H7 (cell line): ENCODE measurements at places on chromosomes 11 and 22. TPM values are rescaled to one million over a fixed set of nuclear protein-coding genes. Genes with fewer than 3 reads are reported as not detected.

Gene APOL4
- total RNA-seq = not detected in 2 replicates

Gene DDTL
- total RNA-seq = 3.5 and 4.2 TPM in 2 replicates

Gene CCDC81
- 1.3 and 2.0 TPM in 2 replicates for total RNA-seq

Gene PRR33
- total RNA-seq = not detected in 2 replicates

Gene GRM5
- not detected in 2 replicates for total RNA-seq

Gene VPREB1
- total RNA-seq = not detected in 2 replicates

Gene PGAP2
- 17.3 and 21.0 TPM in 2 replicates for total RNA-seq

Gene MMP7
- total RNA-seq = not detected in 2 replicates

Gene IFTAP
- total RNA-seq = 22.3 and 26.8 TPM in 2 replicates

Gene CFAP300
- 0.35 and 1.7 TPM in 2 replicates for total RNA-seq

Gene MS4A6A
- not detected in 2 replicates for total RNA-seq

Gene PATE4
- not detected in 2 replicates for total RNA-seq

Gene MAJIN
- total RNA-seq = 0.97 and 1.1 TPM in 2 replicates

Gene GDPD5
- 11.2 and 12.5 TPM in 2 replicates for total RNA-seq

Gene MFRP
- total RNA-seq = not detected in 2 replicates

Gene MRGPRE
- total RNA-seq = not detected in 2 replicates

DNA sequence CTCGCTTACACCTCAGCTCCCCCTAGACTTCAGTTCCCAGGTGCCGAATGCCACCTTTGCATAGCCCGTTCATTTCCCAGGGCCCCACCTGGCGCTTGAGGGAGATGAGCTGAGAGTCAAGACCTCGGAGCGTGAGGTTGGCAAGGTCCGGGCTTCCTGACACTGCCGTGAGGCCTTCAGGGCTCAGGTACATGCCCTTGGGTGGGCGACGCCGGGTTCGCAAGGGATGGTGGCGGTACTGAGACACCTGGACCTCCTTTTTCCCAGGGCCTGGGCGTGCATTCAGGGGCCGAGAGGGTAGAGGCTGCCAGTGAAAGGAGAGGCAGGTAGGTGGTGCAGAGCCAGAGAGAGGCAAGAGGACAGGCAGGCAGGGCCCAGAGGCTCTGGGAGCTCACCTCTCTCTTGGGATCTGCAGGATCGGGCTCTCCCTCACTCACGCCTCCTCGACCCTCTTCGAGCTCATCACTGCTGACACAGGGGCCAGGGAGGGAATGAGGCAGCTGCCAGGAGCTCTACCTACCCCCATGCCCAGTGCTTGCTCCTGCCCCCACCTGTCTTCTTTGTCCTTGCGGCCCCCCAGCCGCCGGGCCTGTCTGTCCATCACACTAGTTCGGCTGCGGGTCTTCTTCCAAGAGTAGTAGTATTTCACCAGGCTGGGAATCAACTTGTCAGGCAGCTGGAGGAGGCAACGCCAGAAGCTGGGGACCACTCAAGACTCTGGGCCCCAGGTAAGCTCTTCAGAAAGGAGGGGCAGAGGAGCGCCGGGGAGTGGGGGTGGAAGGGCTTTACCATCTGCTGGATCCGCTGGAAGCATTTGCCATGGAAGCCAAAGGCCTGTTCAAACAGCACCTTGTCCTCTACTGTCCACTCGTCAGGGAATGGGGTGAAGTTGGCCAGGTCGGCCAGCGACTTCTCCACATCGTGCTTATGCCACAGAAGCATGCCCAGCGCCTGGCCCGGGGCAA, 2.8 kb downstream of the RCOR2 start:
- peak; percentile 44 for DNase-seq

DNA sequence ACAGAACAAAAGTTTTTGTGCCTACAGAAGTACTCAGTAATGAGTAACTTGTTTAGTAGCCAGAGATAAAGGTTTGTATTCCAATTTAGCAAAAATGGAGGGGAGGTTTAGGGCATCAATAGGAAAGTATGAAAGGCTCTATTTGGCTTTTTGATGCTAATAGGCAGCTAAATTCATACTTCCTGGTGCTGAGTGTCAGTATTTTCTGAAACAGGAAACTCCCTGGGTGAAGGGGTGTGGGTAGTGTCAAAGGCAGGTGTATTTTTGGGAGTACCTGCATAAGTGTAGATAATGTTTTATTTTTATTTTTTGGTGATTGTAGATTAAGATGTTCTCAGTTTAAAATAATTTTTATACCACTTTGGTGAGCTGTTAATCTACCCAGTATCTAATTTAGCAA, 29.3 kb upstream of the MMP7 start:
- no peak for DNase-seq

DNA sequence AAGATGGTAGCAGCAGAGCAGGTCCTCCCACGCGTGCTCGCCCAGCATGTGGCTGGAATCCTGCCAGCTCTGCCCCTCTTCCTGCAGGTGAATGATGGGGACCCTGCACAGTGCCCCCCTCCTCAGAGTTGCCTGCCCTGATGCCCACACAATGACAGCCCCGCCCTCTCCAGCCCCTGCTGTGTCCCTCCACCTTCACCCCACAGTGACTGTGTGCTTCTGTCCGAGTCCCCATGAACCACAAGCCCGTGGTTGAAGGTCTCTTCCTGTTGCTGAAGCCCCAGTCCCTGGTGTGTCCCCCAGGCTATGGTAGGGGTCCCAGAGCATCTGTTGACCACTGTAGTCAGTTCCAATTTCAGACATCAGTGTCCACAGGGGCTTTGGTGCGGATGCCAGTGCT, 71.0 kb downstream of the BRD1 start:
- peak; percentile 35 for DNase-seq

GRCh38 chr22:43088627-43088983, 586 bp downstream of the TTLL1 start:
- DNase-seq = peak; percentile 64

DNA sequence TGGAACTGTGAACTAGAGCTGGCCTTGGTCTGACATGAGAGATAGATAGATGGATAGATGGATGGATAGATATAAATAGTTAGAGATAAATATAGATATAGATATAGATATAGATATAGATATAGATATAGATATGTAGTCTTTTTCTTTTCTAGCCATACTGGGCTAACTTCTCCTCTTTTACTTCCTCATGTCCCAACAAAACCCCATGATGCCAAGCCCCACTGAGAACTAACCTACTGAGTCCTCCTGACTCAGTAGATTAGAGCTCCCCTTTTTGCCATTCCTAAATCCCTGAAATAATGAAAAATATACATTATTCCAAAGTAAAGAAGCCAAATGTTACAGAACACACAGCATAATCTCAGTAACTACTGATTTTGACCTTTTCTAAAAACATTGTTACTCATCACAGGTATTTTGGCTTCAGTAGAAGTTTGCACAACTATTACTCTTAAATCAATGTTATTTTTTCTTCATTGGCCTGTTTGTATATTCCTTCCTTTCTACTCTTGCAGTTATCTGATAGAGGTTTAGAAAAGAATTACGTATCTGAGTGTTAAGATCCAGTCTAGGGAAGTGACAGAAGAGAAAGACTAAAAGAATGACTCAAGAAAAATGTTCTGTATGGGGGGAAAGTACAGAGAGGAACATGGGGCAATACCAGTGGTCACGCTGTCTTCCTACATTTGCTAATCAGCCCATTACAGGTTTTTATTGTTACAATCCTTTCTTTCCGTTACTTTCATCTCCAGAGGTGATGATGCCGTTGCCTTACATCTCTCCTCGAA, 6.0 kb upstream of the OR10D3 start:
- no peak for DNase-seq

- peak; percentile 2 for DNase-seq
Measured at GRCh38 chr11:117910941-117911655, 18.1 kb downstream of the TMPRSS13 start.

- no peak for DNase-seq
Measured at GRCh38 chr22:24357547-24357946, 69.9 kb upstream of the ADORA2A start.

- DNase-seq = no peak
Measured at GRCh38 chr11:69572233-69572860, 68.6 kb upstream of the CCND1 start.

DNA sequence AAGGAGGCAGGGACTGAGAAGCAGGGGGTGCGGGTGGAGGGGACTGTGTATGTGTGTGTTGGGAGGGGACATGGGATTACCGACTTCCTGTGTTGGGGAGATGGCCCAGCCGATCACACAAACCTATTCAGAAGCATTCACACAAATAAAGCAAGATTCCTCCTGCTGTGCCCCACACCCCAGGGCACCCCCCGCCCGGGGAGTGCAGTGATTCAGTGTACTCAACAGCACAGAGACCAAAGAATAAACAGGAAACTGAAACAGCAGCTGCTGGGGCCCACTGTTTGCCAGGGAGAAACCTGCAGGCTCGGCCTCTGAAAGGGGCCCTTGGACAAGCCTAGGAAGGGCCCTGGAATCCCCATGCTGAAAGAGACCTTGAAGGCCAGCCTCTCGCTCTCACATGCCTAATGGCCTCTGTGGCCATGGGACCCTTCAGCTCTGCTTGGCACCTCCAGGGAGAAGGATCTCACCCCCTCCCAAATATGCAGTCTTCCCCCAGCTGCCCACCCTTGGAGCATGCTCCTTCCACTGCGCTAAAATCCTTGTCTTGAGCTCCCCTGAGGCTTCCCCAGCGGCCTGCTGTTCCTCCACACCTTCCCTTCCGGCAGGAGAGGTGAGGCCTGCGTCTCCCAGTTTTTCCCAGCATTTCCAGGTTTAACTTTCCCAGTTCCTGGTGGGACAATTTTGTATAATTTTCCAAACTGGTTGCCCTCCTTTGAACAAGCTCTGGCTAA, 72.9 kb downstream of the CSNK2A3 start:
- DNase-seq = peak; percentile 57

GRCh38 chr11:120302001-120302805, 22.9 kb upstream of the TLCD5 start:
- DNase-seq = no peak

DNA sequence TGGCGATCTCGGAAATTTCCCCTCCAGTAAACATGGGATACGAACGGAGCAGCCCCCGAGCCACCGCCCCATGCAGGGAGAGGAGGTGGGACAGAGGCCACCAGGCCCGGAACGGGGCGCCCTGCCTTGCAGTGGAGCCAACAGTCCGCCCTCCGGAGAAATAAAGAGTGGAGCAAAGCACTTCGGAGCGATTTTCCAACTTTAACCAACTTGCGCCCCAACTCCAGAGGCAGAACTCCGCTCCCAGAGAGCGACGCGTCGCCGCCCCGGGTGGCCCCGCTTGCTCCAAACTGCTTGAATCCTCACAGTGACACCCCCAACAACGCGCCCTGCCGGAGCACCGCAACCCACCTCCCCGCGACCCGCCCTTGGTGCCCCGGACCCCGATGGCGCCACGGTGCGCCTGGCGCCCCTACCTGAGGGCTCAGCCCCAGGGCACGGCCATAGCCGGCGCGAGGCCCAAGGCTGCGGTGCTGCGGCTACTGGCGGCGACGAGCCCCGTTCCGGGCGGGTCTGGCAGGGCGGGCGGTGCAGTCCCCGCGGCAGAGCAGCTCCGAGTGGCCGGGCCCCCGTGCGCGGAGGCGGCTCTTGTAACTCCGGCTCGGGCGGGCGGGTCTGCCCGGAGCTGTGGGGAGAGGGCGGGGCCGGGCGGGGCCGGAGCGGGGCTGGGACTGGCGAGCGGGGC, at the start of gene AHNAK:
TSS of gene AHNAK (minus strand) at position 563 of the 685 bp plus-strand sequence. CDS start 10,708 bp downstream, outside the sequence.
- peak; percentile 93 for DNase-seq

- DNase-seq = no peak
Measured at GRCh38 chr22:30244066-30244465, 2.5 kb downstream of the LIF start.

GRCh38 chr11:88383447-88383846, 45.9 kb upstream of the CTSC start:
- DNase-seq = no peak

GRCh38 chr11:16097543-16097942, 258.8 kb downstream of the SOX6 start:
- DNase-seq = no peak

- DNase-seq = no peak
Measured at GRCh38 chr11:126839496-126839895, 161.1 kb downstream of the KIRREL3 start.

DNA sequence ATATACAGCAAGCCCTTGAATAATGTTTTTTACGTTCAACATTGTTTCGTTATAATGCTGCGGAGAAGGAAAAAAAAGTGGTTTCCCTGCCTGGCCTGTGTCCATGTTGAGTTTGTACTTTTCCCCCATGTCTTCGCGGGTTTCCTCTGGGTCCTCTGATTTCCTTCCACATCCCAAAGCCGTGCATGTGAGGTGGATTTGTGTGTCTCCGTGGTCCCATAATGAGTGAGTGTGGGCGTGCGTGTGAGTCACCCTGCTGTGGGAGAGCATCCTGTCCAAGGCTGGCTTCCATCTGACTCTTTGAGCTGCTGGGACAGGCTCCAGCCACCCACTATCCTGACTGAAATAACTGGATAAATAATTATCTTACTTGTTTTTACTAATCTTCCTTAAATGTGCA, 29.6 kb upstream of the SNX19 start:
- DNase-seq = no peak

DNA sequence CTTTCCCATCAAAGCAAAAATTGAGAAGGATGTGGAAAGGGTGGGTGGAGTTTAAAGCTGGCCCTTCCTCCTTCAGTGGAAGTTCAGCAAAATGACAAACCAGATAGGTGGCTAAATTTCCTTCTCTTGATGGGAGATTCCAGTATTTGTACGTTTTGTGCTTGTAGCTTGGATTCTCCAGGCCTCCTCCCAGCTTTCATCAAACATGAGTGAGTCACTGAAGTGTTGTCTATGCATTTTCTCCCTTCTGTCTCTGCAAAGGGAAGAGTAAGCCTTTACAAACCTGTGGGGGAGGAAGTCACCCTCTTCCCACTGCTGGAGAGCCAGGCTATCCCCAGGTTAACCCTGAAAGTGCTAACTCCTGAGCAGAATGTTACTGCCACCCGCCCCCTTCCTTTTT, 6.4 kb downstream of the MARK2 start:
- DNase-seq = no peak

DNA sequence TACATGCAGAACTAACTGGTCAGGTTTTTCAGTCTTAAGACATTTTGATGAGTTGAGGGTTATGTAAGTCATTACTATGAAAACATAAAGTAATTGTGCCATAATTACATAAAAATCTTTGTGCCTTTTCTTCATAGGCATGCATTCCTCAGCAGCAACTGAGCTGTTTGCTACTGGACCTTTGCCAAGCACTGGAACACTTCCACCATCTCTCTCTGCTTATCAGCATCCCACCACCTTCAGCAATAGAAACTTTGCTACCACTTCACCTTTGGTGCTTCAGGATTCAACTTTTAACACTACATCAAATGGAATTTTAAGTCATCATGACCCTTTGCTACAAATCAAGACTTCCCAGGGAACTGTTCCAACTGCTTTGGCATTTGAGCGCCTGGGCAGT, 39.0 kb downstream of the QSER1 start:
- DNase-seq = no peak

DNA sequence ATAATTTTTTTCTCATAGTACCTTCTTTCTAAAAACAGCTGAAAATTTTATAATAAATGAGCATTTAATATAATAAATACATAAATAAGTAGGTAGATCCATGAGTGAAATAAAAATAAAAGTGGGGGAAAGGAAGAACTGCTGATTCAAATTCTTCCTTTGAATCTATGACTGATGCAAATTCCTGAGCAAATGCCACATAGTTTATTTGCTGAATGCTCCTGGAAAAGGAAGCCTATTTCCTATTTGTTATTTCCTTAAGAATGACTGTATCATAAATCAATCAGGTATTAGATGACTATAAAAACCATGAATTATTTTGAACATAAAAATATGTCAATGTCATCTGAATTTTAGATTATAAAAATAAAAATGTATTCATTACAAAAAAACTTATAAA, 16.6 kb downstream of the BTBD10 start:
- DNase-seq = no peak

- DNase-seq = no peak
Measured at GRCh38 chr11:129209891-129210830, 18.0 kb upstream of the ARHGAP32 start.
